IgD-negative memory B cell (primary cell): ENCODE measurements at places on chromosomes 5 and 9. TPM values are rescaled to one million over a fixed set of nuclear protein-coding genes. Genes with fewer than 3 reads are reported as not detected.

The RORB gene
- not detected for polyA plus RNA-seq

The PCA3 gene
- polyA plus RNA-seq, result not detected

The ADGRD2 gene
- not detected for polyA plus RNA-seq

The PCDHB14 gene
- not detected for polyA plus RNA-seq

The IFNA21 gene
- polyA plus RNA-seq, result not detected

The RXRA gene
- polyA plus RNA-seq, result 0.80 TPM

The ENC1 gene
- 2.7 TPM for polyA plus RNA-seq

The CCL28 gene
- polyA plus RNA-seq, result 13.1 TPM

The IL13 gene
- not detected for polyA plus RNA-seq

The MSX2 gene
- polyA plus RNA-seq, result not detected

The SOWAHA gene
- not detected for polyA plus RNA-seq

The IRX4 gene
- not detected for polyA plus RNA-seq

The PHYHD1 gene
- 1.0 TPM for polyA plus RNA-seq

The SPINK7 gene
- not detected for polyA plus RNA-seq

The GABRA1 gene
- polyA plus RNA-seq, result not detected

The FOXE1 gene
- polyA plus RNA-seq, result not detected

The BRINP1 gene
- not detected for polyA plus RNA-seq

The NANS gene
- polyA plus RNA-seq, result 26.9 TPM

The SH3GL2 gene
- not detected for polyA plus RNA-seq

The FOXI1 gene
- not detected for polyA plus RNA-seq

The ZNF474 gene
- polyA plus RNA-seq, result 0.35 TPM

The FOXD4L4 gene
- polyA plus RNA-seq, result not detected

The RAB3C gene
- 1.7 TPM for polyA plus RNA-seq

The PAX5 gene
- polyA plus RNA-seq, result 65.3 TPM

The FOXD4L5 gene
- polyA plus RNA-seq, result not detected

The DCANP1 gene
- polyA plus RNA-seq, result not detected

The AHRR gene
- polyA plus RNA-seq, result 0.05 TPM

The STPG3 gene
- polyA plus RNA-seq, result not detected

The NPR3 gene
- polyA plus RNA-seq, result not detected

The TMEM174 gene
- polyA plus RNA-seq, result not detected

The CKMT2 gene
- polyA plus RNA-seq, result not detected

The HTR4 gene
- not detected for polyA plus RNA-seq

The CEL gene
- not detected for polyA plus RNA-seq
